ENCODE measurements at places on chromosomes 16 and 17. TPM values are rescaled to one million over a fixed set of nuclear protein-coding genes. Genes with fewer than 3 reads are reported as not detected.
A peak's percentile ranks its signal among the peaks of the same experiment; 100 is the strongest.

The G6PC1 gene
- not detected for total RNA-seq

The CCL8 gene
- total RNA-seq = not detected

The RGS9 gene
- 0.57 TPM for total RNA-seq

The TAC4 gene
- not detected for total RNA-seq

The DYNLRB2 gene
- total RNA-seq = not detected

The HOXB6 gene
- total RNA-seq = 24.9 TPM

The KRTAP3-2 gene
- total RNA-seq = not detected

The SLC47A2 gene
- total RNA-seq = not detected

The TMEM92 gene
- not detected for total RNA-seq

The DNAAF8 gene
- 0.06 TPM for total RNA-seq

The AOC3 gene
- 0.17 TPM for total RNA-seq

The HOXB7 gene
- 37.3 TPM for total RNA-seq

The MMP25 gene
- 0.06 TPM for total RNA-seq

The C17orf113 gene
- total RNA-seq = 0.29 TPM

- no peak for DNase-seq
Measured at GRCh38 chr17:78414178-78415162, 36.0 kb downstream of the PGS1 start.

- no peak for DNase-seq
Measured at GRCh38 chr16:73204359-73205152, 156.6 kb upstream of the ZFHX3 start.

DNA sequence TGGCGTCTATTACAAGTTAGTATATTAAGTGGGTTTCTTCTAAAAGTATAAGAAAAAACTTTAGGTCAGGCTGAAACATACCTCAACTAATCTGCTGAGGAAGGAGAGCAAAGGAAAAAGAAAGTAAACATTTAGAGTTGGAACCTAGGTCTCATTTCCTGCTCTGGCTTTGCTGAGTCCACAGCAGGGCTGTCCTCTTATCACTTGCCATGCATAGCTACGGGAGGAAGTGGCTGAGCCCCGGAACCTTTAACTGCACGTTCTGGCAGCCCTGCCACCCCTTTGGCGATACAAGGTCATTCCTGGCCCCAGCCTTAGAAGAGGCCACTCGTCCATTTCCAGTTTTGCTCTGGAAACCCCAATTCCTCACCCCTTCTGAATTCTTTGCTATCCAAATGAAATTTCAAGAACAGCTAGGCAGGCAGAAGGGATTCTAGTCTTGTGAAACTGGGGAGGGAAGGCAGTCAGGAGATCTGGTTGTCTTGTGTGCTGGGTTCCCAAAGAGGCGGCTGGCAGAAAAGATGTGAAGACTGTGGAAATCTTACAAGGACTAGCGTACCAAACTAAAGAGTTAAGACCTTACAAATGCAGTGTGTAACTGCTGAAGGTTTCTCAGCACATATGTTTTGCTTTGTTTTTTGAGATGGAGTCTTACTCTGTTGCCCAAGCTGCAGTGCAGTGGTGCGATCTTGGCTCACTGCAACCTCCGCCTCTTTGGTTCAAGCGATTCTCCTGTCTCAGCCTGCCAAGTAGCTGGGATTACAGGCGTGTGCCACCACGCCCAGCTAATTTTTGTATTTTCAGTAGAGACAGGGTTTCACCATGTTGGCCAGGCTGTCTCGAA, 19.1 kb downstream of the WIPI1 start:
- DNase-seq = no peak

DNA sequence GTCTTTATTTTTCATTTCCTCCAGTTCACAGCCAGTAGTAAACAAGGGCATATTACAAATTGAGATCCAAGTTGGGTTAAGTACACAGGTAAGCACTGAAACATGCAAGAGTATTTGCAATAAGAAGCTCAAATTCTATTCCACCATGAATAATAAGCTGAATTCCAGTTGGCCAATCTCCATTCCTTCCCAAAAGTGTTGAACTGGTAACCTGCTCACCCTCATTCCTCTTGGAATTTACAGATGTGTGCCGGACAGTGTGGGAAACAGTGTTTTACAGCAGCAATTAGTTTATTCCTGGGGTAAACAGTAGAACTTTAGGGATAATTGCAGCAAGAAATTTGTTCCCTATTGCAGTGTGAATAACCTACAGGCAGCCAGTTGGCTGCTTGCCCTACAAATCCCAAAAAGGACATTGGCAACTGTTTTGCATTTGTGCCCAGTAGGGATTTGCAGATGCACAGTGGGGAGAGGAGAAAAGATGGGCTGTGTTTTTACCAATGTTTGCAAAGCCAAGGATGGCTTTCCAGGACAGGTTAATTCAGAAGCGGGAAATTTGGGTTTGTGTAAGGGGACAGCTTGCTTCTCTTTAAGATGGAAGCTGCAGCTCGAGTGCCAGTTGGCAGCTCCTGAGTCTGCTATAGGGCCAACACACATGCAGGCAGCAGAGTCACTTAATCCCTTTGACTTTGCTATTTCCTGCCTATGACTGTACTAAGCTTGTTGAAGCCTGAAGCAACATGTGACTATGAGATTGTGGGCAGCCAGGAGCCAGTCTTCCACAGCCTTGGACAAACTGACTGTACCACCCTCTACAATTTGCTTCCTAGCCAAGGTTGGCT, 318.9 kb downstream of the MAP2K6 start:
- DNase-seq = peak; percentile 96

GRCh38 chr16:57630407-57630797, 2.0 kb downstream of the ADGRG1 start:
- DNase-seq = no peak

DNA sequence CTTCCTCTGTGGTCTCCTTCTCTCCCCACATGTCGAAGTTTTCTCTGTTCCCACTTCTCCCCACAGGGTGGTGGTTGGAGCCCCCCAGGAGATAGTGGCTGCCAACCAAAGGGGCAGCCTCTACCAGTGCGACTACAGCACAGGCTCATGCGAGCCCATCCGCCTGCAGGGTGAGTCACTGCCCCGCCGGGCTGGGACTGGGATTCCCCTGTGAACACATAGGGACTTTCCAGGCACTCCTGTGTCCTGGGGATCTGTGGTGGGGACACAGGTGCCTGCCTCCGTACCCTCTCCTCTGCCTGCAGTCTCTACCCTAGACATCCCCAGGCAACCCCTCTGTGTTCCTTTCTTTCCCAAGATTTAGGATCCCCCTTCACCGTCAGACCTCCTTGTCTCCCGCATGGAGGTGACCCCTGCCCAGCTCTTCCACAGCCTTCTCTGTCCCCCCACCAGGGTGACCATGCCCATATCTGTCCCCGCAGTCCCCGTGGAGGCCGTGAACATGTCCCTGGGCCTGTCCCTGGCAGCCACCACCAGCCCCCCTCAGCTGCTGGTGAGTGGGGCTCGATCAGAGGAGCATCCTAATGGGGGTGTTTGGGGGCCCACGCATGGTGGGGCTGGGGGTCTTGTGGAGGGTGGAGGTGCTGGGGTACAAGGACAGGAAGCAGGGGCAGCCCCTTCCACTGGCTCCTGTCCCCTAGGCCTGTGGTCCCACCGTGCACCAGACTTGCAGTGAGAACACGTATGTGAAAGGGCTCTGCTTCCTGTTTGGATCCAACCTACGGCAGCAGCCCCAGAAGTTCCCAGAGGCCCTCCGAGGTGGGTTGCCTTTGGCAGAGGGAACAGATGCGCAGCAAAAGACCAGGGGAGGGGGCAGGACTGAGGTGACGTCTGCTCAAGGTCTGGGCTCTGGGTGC, 5.8 kb downstream of the ITGAM start:
- DNase-seq = peak; percentile 10

DNA sequence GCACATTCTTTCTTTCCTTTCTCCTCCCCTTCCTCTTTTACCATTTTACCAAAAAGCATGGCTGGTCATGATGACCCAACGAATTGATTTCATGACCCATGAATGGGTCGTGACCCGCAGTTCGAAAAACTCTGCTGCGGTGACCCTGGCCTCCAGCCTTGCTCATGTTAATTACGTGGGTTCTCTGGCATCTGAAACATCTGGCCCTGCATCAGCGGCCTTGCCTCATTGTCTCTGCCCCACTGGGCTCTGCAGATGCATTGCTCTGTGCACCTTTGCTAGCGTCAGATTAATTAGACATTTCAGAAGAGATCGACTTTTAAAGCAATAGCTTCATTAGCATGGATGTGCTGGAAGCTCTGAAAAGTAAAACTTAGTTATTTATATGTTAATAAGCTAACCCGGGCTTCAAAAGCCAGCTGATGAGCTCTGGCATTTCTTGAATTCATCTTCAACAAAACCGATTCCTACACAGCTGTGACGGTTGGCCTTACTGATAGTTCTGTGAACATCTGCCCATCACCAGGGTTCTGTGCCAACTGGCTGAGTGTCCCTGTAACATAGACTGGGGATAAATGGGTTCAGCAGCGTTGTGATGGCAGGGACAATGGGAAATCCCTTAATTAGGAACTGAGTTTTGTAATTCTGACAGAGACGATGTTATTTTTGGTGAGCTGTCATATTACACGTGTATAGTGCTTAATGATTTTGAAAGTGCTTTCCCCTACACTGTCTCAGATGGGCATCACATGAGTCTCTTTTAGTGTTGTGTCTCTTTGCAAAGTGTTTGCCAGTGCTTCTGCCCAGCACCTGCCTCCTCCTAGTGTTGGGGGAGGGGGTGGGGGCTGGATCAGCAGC, 225.9 kb upstream of the EEF2KMT start:
- DNase-seq = no peak

- no peak for DNase-seq
Measured at GRCh38 chr16:3638916-3639644, 15.4 kb upstream of the DNASE1 start.

- no peak for DNase-seq
Measured at GRCh38 chr16:30996324-30996984, 11.4 kb downstream of the HSD3B7 start.

GRCh38 chr16:85959686-85960085, 60.7 kb downstream of the IRF8 start:
- no peak for DNase-seq

- DNase-seq = no peak
Measured at GRCh38 chr16:52308051-52308450, 238.9 kb downstream of the TOX3 start.

GRCh38 chr17:10380631-10381408, 8.0 kb upstream of the MYH13 start:
- peak; percentile 99 for DNase-seq

DNA sequence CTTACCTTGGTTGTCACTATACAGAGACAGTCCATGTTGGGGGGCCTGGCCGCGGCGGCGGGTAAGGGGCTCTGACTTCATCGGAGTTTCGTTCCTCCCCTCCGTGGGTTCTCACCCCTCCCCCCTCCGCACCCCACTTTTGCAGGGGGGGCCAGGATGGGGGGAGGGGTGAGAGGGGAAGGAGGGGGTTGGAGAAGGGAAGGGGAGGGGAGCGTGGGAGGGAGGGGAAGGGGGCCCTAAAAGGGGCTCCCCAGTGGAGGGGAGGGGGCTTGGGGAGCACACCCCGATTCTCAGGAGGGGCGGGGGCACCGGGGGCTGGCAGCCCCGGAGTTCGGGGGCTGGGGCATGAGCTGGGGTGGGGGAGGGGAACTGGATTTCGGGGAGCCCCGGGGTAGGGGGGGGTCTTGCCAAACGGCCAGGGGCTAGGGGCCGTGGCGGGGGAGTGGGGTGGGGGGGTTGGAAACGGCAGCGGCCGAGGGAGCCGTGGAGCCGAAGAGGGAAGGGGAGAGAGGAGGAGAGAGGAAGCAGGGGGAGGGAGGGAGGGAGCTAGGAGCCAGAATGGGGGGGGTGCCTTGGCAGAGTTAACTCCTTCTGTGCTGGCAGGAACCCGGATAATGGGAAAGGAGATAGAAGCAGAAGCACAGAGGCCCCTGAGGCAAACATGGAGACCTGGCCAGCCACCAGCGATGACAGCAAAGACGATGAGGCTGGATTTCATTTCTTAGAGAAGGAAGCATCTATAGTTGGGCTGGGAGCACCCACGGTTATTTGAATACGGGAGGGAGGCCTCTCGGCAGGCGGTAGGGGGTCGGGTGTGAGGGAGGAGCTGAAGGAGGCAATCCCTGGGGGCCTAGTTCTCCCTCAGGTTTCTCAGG, 2.3 kb downstream of the DLG4 start:
- DNase-seq = peak; percentile 64

GRCh38 chr16:78509965-78510364, 410.5 kb downstream of the WWOX start:
- no peak for DNase-seq

DNA sequence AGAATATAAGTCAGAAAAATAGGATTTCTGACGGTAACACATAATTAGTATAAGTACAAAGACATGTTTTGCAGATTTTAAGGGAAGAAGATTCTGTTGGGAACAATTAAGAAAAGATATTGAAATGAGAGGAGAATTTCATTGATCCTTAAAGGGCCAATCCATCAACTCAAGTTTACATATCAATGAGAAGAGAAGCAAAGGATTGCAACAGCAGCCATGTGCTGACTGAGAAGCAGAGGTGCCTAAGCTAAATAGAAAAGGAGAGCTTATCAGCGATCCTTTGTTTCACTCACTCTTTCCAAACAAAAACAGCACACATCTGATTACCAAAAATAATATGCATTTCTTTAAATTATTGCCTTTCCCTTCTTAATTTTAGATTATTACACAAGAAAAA, 94.6 kb downstream of the ITFG1 start:
- no peak for DNase-seq

GRCh38 chr17:57294629-57295501, 38.5 kb downstream of the MSI2 start:
- DNase-seq = peak; percentile 90

DNA sequence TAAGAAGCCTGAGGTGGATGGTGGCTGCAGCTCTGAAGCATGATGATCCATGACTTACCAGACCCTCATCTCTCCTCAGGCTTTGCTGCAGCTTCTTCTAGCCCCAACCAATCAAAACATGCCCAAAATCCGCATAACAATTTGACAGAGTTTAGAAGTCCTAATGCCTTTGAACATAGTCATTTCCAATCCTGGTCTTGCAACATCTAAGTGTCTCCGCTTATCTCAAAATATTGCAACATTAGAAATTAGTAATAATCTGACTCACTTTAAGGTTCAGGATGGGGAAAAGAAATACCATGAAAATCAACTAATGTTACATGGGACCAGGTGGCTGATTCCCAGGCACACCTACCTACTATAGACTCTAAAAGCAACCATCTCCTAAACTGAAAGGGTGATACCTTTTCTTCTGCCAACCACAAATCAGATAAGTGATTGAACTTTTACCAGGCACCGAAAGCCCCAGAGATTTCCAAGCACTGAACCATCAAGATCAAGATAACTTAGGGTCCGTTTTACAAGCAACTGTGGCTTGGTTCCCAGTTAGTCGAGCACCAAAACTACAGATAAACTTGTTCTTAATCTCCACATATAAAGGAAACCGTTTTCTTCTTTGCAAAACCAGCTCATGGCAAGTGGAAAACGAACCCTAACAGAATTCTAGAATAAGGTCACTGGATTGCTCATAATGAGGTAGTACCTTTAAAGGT, 14.0 kb downstream of the ERN1 start:
- DNase-seq = peak; percentile 64

- DNase-seq = no peak
Measured at GRCh38 chr16:35636480-35637230, 2177.2 kb downstream of the TP53TG3F start.

GRCh38 chr16:28543072-28543471, 4.3 kb upstream of the NUPR1 start:
- DNase-seq = no peak
